Glomerular endothelial cell (primary cell): ENCODE measurements at places on chromosomes 1 and 21. TPM values are rescaled to one million over a fixed set of nuclear protein-coding genes. Genes with fewer than 3 reads are reported as not detected.

- DNase-seq: no peak
These were observed 38.0 kb upstream of the HAO2 start for GRCh38 chr1:119330466-119331189.

- DNase-seq: no peak
These were observed 5.5 kb upstream of the ELOVL1 start for GRCh38 chr1:43373066-43373940.

- DNase-seq: no peak
These were observed 201.8 kb downstream of the SIPA1L2 start for GRCh38 chr1:232428036-232428645.

DNA sequence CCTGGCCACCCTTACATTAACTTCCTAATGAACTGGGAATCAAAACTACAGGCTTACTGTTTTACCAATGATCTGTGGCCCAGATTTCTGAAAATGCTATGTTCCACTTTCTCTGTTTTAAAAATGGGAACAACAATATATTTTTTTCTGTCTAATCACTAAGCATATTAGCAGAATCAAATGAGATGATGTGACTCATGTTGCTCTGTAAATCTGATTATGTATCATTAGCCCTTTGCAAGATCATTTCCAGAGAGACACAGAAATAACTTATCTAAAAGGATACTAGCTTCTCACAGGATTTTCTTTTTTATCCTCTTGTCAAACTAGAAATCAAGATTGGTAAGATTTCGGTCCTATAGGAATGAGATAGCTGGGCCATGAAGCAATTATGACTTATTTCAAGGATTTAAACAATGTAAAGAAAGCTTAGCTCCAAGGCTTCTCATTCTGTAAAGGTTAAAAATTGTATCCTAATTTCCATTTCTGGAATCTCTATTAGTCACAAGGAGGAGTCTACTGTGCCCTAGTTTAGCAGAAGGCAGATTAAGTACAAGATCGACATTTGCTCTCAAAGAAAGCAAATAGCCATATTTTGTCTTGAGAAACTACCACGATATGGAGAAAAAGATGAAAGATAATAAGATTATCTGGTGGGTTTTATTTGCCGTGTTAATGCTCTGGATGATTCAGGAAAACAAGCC is 32.4 kb upstream of the CAMSAP2 start:
- no peak for DNase-seq

DNA sequence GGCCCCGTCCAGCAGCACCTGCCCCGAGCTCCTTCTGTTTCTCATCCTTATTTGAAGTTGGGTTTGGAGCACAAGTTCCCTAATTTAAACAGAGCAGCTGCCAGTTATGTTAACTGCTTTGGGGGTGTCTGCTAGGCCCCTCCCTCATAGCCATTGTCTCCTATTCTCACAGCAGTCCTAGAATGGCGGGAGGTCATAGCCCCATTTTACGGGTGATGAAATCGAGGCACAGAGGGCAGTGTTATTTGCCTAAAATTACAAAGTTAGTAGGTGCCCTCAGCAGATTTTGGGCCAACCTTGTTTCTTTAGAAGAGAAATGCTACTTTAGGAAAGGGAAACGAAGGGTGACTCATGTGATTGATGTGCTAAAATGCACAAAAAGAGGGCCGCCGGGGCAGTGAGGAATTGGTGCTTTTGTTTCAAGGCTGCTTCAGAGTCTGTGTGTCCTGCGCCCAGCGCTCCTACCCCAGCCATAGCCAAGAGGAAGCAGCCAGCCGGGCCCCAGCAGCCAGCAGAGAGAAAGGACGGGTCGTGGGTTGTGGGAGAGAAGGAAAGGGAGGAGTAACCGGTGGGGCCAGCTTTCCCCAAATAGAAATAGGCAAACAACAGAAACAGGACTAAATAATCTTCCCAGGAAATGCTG is 13.0 kb downstream of the VANGL1 start:
- DNase-seq: no peak

GRCh38 chr1:62235576-62235975 is 40.9 kb downstream of the L1TD1 start:
- no peak for DNase-seq

The S100A1 gene
- total RNA-seq: not detected in 2 replicates
